Cerebellar cortex (tissue), 1 donor: ENCODE measurements at places on chromosomes 12 and 14.
A peak's percentile ranks its signal among the peaks of the same experiment; 100 is the strongest.

DNA sequence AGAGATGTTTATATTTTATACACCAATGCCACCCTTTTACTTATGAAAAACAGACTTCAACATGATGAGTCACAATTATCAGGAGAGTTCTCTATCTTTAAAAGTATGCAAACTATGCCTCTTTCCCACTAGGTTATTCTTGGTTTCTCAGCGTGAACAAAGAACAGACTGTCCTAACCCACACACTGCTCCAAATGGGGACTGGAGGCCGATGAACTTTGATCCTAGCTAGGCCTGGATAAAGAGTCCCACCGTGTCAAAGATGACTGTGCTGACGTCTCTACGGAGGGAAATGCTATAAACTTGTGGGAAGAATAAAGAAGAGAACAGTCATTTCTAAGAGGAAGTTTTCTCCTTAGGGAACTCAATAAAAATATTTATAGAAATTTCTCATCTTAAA is 160.1 kb downstream of the EPS8 start:
- no peak for DNase-seq

DNA sequence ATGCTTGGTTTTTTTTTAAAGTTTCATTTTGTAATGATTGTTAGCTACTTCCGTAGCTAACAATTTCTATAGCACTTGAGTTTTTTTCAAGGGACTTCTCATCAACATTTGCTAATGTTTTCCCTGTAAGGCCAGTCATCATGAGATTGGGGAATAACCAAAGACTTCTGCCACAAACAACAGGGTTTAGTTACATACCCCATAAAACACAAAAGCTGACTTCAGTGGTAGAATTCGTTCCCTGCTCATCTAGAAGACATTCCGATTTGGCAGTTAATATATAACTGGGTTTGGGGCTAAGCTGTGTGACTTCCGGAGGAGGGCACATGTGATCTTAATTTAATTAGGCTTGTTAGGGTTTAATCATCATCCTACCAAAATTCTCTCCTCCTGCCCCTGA is 22.9 kb downstream of the EGLN3 start:
- no peak for DNase-seq

GRCh38 chr12:4353785-4354208 is 25.7 kb downstream of the FGF23 start:
- peak; percentile 5 for DNase-seq

GRCh38 chr12:124532967-124533366 is 34.4 kb downstream of the NCOR2 start:
- no peak for DNase-seq

GRCh38 chr14:74547331-74547927 is 53.9 kb downstream of the ISCA2 start:
- no peak for DNase-seq

GRCh38 chr12:130347588-130347987 is 9.9 kb downstream of the PIWIL1 start:
- no peak for DNase-seq

- peak; percentile 89 for DNase-seq
Observed at GRCh38 chr14:68137704-68138619, 318.4 kb downstream of the RAD51B start.

DNA sequence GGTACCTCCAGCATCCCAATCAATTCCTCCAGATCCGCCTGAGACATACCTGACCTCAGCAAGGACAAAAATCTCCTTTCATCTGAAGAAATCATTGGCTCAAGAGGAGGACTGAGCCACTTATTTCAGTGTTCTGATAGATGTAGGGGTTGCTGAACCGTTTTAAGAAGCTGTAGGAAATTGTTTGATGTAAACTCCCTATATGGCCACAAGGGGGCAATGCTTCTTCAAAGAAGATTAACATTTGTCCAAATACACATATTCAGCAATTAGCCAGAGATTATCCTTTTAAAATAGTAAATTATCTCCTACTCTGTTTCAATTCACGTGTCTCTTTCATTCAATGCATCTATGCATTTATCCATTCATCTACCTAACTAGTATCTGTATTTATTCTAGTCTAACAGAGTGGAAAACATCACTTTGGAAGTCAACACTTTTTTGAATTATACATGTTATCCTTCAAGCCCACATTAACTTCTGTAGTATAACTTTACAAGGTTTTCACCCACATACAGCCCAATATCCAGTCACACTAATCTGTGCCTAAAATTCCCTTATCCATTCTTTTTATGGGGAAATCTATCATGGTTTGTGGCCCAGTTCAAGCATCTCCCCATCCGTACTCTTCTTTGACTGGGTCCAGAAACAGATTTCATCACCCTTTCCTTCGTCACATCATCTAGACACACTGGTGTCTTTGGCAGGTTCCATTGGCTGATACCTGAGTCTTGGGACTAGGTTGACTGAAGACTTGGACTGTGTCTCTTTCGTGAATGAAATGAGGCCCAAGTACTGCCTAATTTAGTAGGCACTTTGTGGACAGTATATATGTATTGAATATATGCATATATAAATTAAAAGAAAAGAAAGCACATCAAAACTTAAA is 411.0 kb upstream of the OR4E1 start:
- peak; percentile 40 for DNase-seq

DNA sequence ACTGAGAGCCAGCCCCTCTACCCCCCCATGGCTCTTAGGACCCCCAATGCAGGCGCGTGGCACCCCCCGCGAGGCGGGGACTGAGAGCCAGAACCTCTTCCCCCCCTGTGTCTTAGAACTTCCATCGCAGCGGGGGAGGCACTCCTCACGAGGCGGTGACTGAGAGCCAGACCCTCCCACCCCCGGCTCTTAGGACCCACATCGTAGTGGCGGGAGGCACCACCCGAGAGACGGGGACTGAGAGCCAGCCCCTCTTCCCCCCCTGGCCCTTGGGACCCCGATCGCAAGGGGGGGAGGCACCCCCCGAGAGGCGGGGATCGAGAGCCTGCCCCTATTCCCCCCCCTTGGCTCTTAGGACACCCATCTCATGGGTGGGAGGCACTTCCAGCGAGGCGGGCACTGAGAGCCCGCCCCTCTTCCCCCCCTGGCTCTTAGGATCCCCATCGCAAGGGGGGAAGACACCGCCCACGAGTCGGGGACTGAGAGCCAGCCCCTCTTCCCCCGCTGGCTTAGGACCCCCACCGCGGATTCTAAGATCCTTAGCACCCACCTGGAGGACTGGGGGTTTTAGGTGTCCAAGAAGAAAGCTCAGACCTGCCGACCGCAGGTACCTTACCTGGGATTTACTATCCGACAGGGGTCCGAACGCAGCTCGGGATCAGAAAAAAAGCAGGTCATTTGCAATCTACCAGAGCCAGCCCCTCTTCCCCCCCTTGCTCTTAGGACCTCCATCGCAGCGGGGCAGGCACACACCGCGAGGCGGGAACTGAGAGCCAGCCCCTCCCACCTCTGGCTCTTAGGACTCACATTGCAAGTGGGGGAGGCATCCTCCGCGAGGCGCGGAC is 44.9 kb downstream of the DDX11 start:
- peak; percentile 22 for DNase-seq

- DNase-seq: no peak
Observed at GRCh38 chr12:76041406-76041805, 9.8 kb upstream of the PHLDA1 start.

GRCh38 chr12:81229759-81230158 is 151.9 kb downstream of the ACSS3 start:
- DNase-seq: no peak

DNA sequence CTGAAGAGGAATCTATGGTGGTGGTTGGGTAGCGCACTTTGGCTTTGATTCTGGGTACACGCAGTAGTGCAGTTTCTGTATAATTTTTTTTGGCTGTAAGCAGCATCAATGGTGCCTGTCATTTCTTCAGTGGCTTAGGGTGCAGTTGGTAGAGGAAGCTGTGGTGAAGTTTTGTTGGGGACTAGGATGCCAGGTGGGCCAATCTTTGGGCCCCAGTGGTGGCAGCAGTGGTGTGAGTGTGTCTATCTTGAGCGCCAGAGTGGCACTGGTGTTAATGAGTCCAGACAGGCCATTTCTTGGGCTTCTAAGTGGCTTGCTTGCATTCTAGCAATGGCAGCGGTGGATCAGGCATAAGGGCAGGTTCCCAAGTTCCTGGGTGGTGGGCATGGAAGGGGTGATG is 33.8 kb upstream of the CCND2 start:
- no peak for DNase-seq

GRCh38 chr12:80101126-80101525 is 1.8 kb downstream of the OTOGL start:
- DNase-seq: no peak

DNA sequence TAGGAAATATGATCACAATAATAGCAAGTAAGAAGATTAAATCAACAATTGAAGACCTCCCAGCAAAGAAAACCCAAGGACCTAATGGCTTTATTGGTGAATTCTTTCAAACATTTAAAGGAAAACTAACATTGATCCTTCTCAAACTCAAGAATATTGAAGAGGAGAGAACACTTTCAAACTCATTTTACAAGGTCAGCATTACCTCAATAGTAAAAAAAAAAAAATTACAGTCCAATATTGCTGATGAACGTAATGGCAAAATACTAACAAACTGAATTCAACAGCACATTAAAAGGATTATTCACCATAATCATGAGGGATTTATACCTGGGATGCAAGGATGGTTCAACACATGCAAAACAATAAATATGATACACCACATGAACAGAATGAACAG is 33.7 kb upstream of the LGR5 start:
- DNase-seq: no peak

GRCh38 chr12:608413-608812 is 54.8 kb downstream of the NINJ2 start:
- no peak for DNase-seq

DNA sequence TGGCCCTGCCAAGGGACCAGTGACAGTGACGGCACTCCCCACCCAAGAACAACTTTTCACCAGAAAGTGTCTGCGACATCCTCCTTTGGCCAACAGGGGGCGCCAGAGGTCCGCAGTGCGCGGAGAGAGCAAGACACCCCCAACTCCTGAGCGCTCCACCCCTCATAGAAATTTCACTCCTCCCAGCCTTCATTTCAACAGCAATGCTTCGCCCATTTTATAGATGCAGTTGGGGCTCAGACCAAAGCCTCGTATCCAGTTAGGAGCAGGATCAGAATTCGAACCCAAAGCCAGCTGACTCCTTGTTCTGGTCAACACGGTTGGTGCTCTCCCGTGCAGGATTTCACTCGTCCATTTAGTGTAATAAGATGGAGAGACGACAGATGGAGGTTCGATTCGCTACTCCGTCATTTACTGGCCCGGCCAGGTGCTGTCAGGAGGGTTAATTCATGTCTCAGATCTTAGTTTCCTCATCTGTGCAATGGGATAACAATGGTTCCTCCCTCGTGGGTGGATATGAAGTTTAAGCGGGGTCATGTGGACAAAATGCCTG is 2.4 kb upstream of the POP5 start:
- DNase-seq: peak; percentile 81

DNA sequence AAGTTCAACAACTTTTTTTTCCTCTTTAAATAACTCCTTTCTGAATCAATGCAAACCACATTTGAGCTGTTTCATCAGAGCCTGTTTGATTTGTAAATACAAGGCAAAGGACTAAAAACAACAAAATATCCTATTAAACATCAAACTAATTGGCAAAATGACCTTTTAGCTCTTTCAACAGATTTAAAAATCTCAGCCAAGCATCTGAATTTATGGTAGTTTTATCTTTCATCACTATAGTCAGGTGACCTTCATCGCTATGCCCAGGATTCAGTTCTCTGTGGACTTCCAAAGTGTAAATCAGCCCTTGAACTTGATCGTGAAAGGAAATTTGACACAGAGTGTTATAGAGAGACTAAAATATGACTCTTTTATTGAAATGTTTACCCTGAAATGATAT is 1554.5 kb upstream of the FLRT2 start:
- no peak for DNase-seq

DNA sequence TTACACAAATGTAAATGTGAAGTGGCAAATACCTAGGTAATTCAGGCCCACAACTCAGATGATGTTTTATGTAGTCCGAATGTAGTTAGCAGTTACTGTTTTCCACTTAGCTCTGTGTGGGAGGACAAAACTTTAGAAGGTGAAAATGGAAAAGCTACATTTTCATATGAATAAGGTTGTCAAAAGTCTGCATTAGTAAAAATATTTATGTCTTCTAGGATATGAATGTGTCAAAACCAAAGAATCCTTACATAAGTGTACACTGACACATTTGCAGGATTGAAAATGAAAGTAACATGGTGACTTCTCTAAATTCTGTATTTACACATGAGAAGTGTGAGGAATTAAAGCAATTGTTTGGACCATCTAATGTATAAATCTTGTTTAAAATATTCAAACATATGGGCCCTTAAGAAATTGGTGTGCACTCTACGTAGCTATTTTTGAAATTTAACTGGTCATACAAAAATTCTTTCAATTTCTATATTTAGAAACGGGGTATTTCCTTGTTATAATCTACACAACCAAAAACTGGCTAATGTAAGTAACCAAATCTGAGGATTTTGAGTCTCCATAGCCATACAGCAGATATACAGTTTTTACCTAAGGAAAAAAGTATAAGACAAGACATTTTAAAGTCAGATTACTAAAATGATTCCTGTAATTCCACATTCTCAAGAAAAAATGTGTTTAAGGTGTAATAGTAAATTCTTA is 5.4 kb downstream of the CDKN1B start:
- DNase-seq: no peak

DNA sequence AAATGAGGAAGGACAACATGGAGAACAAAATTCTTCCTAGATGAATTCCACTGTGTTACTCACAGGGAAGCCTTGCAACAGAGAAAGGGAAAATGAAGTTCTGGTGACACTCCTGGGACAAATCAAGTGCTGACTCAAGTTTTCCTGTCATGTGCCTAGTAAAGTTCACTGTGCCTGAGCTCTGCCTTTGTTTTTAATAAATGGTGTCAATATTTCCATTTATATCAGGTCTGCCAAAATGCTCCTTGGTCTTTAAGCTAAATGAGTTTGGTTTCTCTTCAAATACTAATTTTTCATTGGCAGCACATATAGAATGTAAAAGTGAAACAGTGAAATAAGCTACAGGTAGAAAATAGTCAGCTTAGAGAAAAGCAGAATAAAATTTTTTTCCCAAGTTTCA is 33.0 kb downstream of the HIGD1C start:
- no peak for DNase-seq

DNA sequence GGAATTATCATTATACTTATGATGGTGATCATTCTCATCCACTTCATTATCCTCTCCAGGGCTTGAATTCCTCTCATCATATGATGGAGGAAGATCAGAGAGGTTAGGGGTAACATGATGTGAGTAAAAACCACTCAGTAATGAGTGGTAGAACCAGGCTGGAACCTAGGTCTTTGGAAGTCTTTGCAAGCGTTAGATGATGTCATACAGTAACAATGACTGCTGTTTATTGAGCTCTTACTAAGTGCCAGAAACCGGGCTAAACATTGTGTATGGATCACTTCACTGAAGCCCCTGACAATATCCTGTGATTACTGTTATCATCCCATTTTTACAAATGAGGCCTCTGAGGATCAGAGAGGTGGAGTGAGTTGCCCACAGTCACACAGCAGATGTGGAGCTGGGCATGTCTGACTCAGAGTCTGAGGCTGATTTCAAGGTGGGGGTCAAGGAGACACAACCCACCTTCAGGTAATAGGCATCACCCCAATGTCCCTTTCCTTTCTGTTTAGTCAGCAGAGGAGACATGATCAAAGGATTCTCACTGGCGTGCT is 19.5 kb downstream of the WSCD2 start:
- DNase-seq: no peak

- DNase-seq: no peak
Observed at GRCh38 chr12:83145325-83145840, 458.7 kb downstream of the TMTC2 start.
